Mesenteric fat pad (tissue), 1 donor: ENCODE measurements at places on chromosomes 1 and 21. TPM values are rescaled to one million over a fixed set of nuclear protein-coding genes. Genes with fewer than 3 reads are reported as not detected.

Gene SLC25A34
- 2.2 TPM for total RNA-seq

GRCh38 chr21:21232320-21232719, 234.1 kb downstream of the NCAM2 start:
- DNase-seq: no peak

Gene WDR4
- total RNA-seq: 18.6 TPM

GRCh38 chr1:118148034-118148433, 37.0 kb downstream of the SPAG17 start:
- DNase-seq: no peak

Gene RNF187
- total RNA-seq: 82.4 TPM

Gene KCNJ9
- not detected for total RNA-seq

DNA sequence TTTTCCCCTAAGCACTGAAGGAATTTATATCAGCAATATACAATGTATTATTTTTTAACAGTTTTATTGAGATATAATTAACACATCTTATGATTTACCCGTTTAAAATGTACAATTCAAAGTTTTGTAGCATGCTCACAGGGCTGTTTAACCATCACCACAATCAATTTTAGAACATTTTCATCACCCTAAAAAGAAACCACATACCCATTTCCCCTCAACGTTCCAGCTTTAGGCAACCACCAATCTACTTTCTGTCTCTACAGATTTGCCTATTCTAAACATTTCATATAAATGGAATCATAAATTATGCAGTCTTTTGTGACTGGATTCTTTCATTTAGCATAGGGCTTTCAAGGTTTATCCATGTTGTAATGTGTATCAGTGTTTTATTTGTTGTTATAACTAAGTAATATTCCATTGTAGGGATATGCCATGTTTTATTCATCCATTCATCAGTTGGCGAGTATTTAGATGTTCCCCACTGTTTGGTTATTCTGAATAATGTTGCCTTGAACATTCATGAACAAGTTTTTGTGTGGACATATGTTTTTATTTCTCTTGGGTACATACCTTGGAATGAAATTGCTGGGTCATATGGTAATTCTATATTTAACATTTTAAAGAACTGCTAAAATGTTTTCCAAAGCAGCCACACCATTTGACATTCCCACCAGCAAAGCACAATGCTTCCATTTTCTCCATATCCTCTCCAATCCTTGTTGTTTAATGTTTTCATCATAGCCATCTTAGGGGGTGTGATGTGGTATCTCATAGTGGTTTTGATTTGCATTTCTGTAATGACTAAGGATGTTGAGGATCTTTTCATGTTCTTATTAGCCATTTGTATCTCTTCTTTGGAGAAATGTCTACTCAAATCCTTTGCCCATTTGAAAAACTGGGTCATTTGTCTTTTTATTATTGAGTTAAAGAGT, 188.5 kb downstream of the TM2D1 start:
- no peak for DNase-seq
